ENCODE measurements at places on chromosomes 6 and 20. TPM values are rescaled to one million over a fixed set of nuclear protein-coding genes. Genes with fewer than 3 reads are reported as not detected.

The MTFR2 gene
- total RNA-seq = 1.7 TPM

The METTL24 gene
- not detected for total RNA-seq

The DEFB124 gene
- not detected for total RNA-seq

The TINAG gene
- total RNA-seq = not detected

The ZBTB46 gene
- total RNA-seq = 6.0 TPM
